Stimulated activated CD4-positive, alpha-beta T cell treated with anti-CD3 and anti-CD28 coated beads, Interleukin-15, amount 100 ng/mL, for 1 hour (primary cell): ENCODE measurements at places on chromosomes 11 and 22.

DNA sequence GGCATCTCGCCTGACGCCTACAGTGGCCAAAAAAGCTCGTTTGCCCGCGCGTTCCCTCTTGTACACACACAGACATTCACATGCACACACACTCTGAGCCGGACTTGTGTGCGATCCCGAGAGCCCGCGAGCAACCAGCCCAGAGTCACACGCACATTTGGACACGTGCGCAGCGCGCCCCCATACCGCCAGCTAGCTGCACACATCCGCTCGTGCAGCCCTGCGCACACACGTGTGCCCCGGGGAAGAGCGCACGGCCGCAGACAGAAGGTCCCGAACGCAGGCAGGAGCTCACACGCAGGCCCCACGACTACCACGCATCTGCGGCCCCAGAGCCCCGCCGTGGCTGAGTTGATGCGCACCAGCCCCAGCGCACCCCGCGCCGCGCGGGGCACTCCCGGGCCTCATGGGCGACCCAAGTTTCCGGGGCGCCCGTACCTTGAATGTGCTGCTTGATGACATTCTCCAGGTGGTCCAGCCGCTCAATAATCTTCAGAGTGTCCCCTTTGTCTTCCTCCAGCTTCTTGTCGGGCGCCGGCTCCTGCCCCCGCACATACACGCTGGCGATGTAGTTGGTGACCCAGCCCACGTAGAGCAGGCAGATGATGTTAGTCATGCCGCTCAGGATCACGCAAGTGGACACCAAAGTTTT is 758 bp downstream of the GALNT18 start:
- DNase-seq = no peak

GRCh38 chr11:1452744-1453143 is 33.8 kb downstream of the MOB2 start:
- no peak for DNase-seq

GRCh38 chr11:15034687-15035267 is 38.6 kb upstream of the CALCB start:
- no peak for DNase-seq

DNA sequence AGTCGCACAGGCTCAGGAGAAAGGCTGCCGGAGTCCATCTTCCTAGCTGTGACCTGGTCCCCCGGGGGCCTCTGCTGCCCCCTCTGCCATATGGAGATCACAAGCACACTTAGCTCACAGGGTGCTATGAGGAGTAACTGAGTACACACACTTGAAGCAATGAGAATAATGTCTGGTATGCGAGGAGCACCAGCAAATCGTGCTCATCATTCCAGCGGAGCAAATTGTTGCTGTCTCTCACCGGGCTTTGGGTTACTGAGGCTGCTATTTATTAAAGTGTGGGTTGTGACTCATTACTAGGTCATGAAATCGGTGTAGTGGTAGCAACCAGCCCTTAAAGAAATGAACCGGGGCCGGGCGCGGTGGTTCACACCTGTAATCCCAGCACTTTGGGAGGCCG is 48.1 kb upstream of the EIF3D start:
- no peak for DNase-seq

DNA sequence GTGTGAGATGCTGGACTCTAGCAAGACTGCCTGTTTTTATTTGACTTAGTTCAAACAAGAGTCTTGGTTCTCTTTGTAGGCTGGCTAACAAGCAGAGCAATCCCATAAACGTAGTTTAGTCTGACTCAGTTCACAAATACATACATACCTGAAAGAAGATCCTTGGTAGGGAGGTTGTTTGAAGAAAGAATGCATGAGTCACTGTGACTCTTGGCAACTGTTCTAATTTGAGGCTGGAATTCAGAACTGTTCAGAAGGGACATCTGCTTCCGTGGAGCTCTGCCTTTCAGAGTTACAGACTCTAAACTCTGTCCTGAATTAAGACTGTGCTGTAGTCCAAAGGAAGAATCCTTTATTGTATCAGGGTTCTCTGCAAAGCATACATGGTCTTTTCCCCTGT is 32.2 kb downstream of the C2CD3 start:
- DNase-seq = no peak

DNA sequence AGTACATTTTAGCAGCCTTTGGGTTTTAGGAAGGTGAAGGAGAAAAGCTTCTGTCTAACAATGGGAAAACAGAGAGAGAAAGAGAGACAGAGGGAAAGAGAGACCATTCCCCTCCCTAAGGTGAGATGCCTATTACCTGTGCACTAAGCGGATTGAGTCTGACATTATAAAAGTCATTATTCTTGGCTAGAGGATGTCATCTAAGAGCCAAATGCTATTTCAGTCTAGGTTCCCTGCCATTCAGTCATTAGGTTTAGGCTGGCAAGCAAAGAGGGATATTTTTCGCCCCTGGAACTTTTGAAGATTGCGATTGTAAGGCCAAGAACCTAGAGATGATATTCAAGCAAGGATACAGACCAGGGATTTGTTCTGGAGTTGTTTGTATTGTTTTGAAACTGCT is 7.2 kb downstream of the BLID start:
- DNase-seq = no peak

DNA sequence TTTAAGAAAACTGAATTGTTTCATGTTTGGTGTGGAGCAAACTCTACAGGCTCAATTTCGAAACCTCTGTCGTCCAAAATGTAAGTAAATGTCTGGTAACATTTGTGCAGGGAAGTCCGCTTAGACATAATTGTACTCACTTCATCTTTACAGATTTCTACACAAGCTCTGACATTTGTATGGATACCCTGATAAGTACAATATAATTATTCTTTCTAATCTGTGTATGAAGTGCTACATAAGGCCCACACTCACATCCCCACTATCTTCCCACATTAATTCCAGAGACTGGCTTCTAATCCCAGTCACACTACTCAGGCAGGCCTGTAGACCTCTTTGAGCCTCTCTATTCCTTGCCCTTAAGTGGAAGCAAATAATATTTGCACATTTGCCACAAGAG is 129.2 kb upstream of the LMO1 start:
- DNase-seq = no peak

GRCh38 chr22:43570531-43571165 is 158.8 kb downstream of the MPPED1 start:
- no peak for DNase-seq

DNA sequence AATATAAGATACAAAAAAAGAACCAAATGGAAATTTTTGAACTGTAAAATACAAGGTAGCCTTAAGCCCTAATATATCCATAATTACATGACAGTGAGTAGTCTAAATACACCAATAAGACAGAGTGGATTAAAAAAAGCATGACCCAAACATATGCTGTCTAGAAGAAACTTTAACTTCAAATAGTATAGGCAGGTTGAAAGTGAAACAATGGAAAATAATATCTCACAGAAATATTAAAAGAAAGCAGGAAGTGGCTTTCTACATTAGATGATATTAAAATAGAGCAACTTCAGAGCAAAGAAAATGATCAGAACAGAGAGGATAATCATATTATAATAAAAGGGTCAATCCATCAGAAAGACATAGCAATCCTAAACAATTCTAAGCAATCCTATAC is 21.8 kb downstream of the DCUN1D5 start:
- DNase-seq = no peak

DNA sequence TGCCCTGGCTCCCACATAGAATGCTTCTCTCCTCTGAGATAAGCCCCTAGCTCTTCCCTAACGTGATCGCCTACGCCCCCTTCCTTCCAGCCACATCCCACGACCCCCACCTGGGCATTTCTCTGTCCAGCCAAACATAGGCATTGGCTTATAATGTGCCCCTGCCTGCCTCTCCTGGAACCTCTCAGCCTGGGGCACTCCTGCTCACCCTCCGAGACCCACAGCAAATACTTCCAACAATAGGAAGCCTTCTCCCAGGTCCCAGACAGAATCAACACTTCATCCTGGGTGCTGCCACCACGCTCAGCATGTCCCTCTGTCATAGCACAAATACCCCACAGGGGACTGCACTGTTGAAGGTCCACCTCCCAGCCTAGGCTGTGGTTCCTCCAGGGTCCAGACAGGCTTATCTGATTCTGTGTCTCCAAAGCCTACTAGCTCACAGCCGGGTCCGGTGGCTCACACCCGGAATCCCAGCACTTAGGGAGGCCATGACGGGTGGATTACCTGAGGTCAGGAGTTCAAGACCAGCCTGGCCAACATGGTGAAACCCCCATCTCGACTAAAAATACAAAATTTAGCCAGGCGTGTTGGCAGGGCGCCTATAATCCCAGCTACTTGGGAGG is 24.2 kb upstream of the TMPRSS4 start:
- DNase-seq = no peak

DNA sequence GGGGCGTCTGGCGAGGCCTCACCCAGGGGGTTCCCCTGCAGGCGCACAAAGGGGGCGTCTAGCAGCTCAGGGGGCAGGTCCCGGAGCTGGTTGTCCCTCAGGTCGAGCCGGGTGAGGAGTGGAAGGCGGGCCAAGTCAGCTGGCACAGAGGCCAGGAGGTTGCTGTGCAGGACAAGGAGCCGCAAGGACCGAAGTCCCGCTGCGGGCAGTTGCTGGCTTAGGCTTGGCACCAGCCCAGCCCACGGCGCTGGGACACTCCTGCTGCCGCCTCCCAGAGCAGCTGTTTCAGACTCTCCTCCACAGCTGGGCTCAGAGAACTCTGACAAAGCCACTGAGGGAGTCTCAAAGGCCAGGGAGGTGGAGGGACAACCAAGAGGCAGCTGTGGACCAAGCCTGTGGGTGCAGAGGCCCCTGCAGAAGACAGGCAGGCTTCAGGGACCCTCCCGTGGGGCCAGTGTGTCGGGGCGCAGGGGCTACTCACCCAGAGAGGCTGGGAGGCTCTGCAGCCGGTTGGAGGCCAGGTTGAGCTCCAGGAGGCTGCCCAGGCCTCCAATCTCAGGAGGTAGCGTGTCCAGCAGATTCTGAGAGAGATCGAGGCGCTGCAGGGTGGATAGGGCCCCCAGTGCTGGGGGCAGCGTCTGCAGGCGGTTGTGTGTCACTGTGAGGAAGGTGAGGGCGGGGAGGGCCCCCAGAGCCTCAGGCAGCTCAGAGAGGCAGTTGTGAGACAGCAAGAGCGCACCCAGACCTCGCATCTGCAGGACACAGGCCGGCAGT is 2.2 kb downstream of the PIDD1 start:
- no peak for DNase-seq

DNA sequence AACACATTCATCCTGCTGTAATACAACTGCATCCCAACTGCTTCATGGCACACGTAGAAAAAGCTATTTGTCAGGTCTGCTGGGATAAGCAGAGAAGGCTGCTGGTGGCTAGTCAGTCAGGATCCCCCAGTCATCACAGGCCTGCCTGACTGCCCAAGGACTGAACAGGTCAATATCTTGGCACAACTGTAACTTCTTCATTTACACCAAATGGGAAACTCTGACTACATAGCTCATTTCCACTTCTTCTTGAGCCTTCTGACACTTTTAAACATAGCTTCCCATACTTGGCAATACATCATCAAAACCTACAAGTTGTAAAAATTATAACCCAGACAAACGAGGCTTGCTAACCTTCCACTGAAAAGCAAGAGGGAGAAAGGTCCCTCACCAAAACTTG is 2.8 kb downstream of the TMEM9B start:
- DNase-seq = no peak

- DNase-seq = no peak
These were observed 199.5 kb downstream of the AASDHPPT start for GRCh38 chr11:106276859-106277436.

GRCh38 chr11:121802542-121802941 is 313.5 kb downstream of the BLID start:
- no peak for DNase-seq

DNA sequence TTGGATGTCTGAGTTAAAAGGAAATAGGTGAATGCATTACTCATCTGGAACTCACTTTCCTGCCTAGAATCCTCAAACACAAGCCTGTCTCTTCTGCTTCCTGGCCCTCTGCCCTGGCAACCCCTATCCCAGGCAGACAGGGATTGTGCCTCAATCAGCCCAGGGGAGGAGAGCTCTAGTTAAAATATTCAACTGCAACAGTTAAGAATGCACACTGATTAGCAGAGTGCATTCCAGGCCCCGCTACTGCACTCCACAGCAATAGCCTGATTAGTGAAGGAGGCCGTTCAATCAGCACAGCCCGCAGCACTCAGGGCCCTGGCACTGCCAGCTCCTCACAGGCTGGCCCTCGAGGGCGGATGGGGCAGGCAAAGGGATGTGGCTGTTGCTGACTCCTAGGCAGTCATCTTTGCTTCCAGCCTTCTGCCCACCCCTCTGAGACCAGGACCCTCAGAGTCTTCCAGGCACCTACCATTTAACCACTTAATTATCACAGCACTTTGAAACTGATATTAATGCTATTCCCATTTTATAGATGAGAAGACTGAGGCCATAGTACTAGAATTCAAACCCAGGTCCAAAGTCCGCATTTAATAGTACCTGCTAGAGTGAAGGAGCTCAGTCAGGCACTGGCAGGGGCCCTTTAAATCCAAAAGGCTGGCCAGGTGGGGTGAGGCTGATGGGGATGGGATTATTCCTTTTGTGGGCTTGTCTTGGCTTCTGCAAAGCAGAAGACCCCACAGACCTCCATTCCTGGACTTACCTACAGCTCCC is 435.3 kb downstream of the SOX6 start:
- no peak for DNase-seq

DNA sequence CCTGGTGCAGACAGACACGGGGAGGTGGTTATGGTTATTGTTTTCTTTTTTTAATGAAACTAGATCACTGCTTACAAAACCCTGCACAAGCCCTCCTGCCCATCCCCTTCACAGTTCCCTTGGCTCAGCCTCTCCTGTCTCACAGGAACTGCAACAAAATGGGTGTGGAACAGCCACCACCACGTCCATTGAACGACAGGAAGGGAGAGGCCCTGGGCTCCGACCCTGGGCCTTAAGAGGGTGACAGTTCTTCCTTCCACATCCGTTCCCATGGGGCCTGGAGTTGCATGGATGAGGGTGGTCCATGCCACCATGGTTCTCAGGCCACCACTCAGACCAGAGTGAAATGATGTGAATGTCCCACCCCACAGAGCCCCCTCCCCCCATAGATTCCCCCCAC is 15.7 kb downstream of the PRPF19 start:
- no peak for DNase-seq

GRCh38 chr11:67062526-67063373 is 6.1 kb downstream of the RHOD start:
- DNase-seq = no peak

GRCh38 chr11:17921659-17922415 is 91.0 kb downstream of the SERGEF start:
- no peak for DNase-seq

DNA sequence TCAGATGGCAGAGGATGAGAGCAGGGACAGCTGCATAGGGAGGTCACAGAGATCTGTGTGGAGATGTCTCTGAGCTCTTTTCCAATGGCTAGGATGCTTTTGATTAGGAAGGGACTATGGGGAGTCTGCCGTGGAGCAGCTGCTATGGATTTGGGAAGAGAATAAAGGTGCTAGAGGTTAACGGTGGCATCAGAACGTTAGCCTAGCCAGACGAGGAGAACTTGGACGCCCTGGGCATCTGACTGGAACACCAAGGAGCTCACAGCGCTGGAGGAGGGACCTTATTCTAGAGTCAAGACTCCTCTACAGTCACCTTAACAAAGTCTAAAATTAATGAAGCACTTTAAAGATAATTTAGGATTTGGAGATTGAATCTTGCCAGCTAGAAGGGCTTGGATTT is 157.2 kb upstream of the B3GAT1 start:
- no peak for DNase-seq

- DNase-seq = no peak
These were observed 5.8 kb downstream of the POLDIP3 start for GRCh38 chr22:42608823-42609361.
